Osteoblast (primary cell): ENCODE measurements at places on chromosomes 5 and 9. TPM values are rescaled to one million over a fixed set of nuclear protein-coding genes. Genes with fewer than 3 reads are reported as not detected.

INSL4 gene
- not detected in 2 replicates for total RNA-seq

TRPM3 gene
- 0.72 and 1.2 TPM in 2 replicates for total RNA-seq

SV2C gene
- not detected in 2 replicates for total RNA-seq

IL5 gene
- total RNA-seq: not detected in 2 replicates

TSSK1B gene
- 0.72 and 0.88 TPM in 2 replicates for total RNA-seq

SLC36A2 gene
- not detected in 2 replicates for total RNA-seq

FAM200C gene
- total RNA-seq: 3.6 and 5.6 TPM in 2 replicates

RAB3C gene
- total RNA-seq: not detected in 2 replicates

PPP3R2 gene
- not detected in 2 replicates for total RNA-seq

ADAMTS12 gene
- 6.9 and 8.3 TPM in 2 replicates for total RNA-seq

PCDHB16 gene
- 1.1 and 3.5 TPM in 2 replicates for total RNA-seq
